Posterior cingulate gyrus (tissue), 11 donors: ENCODE measurements at places on chromosomes 5 and 9.

GRCh38 chr5:107321906-107322305 is 348.8 kb downstream of the EFNA5 start:
- no peak for DNase-seq

GRCh38 chr9:135086597-135087488 is 625 bp upstream of the OLFM1 start:
- no peak for DNase-seq

DNA sequence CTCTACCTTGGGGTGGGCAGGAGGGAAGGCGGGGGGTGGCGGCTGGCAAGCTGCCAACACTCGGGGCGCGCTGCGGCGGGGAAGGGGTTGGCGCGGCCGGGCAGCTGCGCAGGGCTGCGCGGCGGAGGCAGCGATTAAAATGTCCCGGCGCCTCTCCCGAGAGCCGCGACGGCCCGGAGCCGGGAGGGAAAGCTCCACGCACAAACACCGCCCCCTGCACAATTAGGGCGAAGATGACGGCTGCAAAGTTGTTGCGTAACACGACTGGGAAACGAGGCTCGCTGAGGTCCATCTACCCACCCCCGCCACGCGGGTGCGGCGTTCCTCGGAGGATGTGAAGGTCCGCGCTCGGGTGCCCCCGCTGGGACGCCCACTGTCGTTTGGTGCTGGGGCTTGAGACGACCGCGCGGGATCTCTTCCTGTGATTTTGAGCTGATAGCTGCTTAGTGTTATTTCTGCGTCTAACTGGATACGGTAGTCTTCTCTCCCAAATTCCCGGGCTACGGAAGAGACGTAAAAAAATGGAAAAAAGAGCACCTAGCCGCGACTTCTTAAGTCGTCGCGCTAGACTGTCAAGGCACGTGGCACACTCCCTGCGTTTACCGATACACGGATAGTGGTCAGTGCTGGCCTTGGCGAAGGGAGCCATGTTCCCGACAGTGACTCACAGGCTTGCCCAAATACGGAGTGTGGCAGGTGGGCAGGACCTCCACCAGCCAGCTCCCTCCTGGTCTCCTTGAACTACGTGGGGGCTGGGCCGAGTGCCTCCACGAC is 958 bp upstream of the NFIL3 start:
- peak; percentile 78 for DNase-seq

- no peak for DNase-seq
Observed at GRCh38 chr9:134765785-134766184, 114.8 kb upstream of the FCN2 start.
